ENCODE measurements at places on chromosomes 1 and 21. TPM values are rescaled to one million over a fixed set of nuclear protein-coding genes. Genes with fewer than 3 reads are reported as not detected.

HSPG2 gene
- total RNA-seq, result 3.8 TPM

PLA2G4A gene
- total RNA-seq, result not detected

IGSF21 gene
- total RNA-seq, result not detected

FMO5 gene
- 0.50 TPM for total RNA-seq

FOXD3 gene
- not detected for total RNA-seq

FHAD1 gene
- 0.21 TPM for total RNA-seq

KCNK1 gene
- not detected for total RNA-seq

All from activated CD8-positive, alpha-beta T cell treated with anti-CD3 and anti-CD28 coated beads, Interleukin-2, amount 10 ng/mL, durations not matched to agents 7 days and 5 days (primary cell).